Sigmoid colon (tissue), 7 donors: ENCODE measurements at places on chromosomes 4 and X. TPM values are rescaled to one million over a fixed set of nuclear protein-coding genes. Genes with fewer than 3 reads are reported as not detected.

DNA sequence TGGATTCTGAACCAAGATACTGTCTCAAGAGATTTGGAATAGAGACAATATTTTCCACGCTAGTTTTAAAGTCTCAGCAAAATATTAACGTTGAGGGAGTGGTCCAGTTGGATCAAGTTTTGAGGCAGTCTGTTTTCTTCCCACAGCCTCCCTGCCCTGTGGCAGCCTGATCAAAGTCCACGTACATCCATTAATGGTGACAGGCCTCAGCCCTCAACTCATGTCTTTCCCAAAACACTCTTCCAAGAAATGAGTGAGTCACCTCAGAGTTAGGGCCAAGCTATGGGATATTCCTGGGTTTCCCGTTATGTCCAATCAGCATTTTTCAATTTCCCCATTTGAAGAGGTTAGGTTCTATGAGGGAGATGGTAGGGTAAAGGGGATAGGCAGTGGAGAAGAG is 28.5 kb downstream of the EGFL6 start:
- DNase-seq, result no peak

DNA sequence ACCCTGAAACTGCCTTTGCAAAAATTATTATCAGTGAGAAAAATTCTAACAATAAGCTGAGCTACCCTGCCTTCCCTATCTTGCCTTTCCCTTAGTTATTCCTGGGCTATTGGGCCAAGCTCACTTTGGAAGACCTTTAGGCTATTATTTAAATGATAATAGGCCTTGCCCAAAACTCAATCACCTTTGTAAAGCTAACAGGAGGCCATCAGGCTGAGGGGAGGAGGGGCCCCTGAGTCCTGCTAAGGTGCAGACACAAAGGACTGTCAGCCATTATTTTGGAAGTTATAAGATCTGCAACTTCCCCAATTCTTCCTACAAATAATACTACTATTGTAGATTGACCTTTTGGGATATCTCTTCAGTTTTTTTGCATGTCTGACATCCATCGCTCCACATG is 278.8 kb upstream of the DIAPH2 start:
- DNase-seq, result no peak

DNA sequence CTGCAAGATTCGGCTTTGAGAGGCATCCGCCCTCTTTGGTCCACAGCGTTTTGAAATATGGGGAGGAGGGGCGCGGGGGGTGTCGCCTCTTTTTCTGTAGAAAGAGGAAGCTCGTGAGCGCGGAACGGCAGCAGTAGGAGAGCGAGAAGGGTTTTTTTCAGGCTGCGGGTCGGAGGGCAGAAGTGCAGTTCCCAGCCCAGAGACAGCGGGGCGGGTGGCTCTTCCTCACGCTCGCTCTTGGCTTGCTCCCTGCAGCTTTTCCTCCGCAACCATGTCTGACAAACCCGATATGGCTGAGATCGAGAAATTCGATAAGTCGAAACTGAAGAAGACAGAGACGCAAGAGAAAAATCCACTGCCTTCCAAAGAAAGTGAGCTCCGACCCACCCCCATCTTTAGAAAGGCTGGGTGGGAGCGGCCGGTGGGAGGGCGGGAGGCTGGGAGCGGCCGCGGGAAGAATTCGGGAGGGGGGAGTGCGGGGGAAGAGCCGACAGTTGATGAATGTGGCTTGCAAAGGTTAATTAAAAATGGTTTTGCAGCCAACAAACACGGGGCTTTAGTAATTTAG is 1.2 kb downstream of the TMSB4X start:
- no peak for DNase-seq

- DNase-seq, result no peak
Measured at GRCh38 chr4:100681289-100681688, 163.5 kb upstream of the EMCN start.

DNA sequence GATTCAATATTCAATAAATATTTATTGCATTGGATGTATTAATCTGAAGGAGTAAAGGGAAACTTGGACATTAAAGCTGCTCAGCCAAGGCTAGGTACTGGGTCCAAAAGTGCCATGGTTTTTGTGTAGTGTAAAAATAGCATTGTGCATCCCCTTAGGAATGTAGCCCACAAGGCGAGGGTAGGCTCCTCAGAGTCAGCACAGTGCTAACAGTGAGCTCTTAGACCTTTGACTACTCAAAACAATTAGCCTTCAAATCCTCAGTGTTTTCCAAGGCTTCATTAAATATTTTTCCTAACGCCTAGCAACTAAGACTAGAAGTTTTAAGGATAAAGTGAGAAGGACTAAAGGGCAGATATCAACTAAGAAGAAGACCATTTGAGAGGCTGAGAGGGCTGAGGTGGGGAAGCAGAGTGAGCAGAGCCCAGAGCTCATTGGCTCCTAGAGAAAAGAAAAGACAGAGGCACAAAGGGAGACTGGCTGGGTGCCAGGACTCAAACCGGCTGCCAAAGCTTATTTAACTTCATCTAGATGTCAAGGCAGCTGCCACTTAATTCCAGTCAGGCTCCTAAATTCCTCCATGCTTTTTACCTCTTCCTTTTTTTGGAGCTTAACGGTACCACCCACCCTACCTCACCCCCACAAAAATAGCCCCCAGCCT is 17.0 kb downstream of the PRKG2 start:
- DNase-seq, result no peak

DNA sequence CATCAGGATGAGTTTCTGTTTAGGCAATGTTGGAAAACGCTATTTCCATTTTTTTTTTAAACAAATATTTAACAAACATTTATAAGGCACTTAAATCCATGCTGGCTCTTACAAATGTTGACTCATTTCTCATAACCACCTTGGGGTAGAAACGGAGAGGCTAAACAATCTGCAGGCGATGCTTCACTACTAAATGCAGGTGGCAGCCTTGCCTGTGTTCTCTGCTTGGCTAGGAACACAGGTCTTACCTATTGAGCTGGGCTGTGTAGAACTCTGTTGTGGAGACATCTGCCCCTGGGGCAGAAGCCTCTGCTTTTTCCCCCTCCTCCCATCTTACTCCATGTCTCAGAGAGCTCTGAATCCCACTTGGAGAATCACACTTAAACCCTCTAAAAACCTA is 1.4 kb upstream of the CXCL1 start:
- DNase-seq, result no peak

PLA2G12A gene
- total RNA-seq, result 18.0 TPM

- DNase-seq, result peak; percentile 42
Measured at GRCh38 chrX:332496-332860, 13.9 kb upstream of the GTPBP6 start.

GNRHR gene
- not detected for total RNA-seq

- no peak for DNase-seq
Measured at GRCh38 chrX:74343343-74344279, 39.6 kb downstream of the ZCCHC13 start.

- peak; percentile 92 for DNase-seq
Measured at GRCh38 chrX:43656005-43656494, at the start of gene MAOA. TSS of gene MAOA (plus strand) at chrX:43656299. CDS start at chrX:43656342, 43 bp downstream.

GRCh38 chr4:77074381-77074831 is 1.4 kb downstream of the CCNI start:
- no peak for DNase-seq

GRCh38 chr4:1749826-1750225 is 28.5 kb downstream of the TACC3 start:
- no peak for DNase-seq

ETFDH gene
- 30.7 TPM for total RNA-seq

CXorf49B gene
- not detected for total RNA-seq

- DNase-seq, result no peak
Measured at GRCh38 chr4:124433500-124433899, 279.0 kb downstream of the ANKRD50 start.

TLR7 gene
- total RNA-seq, result 0.71 TPM

OGT gene
- 119 TPM for total RNA-seq

HHIP gene
- 0.16 TPM for total RNA-seq

DNA sequence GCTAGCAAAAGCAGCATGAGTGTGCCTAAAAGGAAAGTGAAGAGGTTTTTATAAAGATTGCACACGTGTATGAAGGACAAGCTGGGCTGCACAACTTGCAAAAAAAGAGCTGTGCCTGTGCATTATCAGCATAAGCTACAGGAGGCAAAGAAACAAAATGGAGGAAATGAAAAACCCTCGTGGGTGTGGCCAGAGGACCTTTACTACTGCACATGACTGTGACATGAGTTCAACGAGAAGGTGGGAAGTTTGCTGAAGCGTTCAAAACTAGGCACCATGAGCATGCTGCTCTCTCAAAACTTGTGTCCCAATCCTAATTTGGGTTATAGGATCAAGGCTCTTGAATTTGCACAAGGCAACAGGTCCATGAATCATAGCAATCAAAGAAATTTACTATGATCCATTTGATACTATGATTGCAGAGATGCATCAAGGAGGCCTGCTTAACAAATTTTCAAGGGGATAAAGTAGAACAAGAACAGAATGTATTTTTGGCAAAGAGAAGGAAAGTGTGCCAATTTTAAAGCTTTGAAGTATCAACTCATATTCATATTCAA is 38.1 kb upstream of the CXorf38 start:
- no peak for DNase-seq

FGG gene
- not detected for total RNA-seq

DNA sequence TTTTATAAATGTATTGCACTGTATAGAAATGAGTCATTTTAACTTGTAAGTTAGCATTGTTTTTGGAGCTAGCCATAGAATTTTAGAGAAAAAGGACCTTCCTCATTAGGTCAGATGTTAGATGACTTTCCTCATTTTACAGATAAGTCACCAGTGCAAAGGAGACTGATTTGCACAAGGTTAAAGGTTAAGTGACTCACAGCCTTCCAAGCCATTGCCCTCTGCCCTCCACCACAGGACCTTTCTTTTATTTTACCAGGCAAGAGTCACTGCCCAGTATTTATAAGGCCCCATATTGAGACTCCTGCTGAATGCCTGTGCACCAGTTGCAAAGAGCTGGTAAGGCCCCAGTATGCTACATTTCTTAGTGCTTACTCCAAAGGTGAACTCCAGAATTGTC is 4.2 kb upstream of the ABCG2 start:
- DNase-seq, result no peak

GRCh38 chr4:15254236-15254880 is 173.5 kb upstream of the C1QTNF7 start:
- no peak for DNase-seq
